Stimulated activated CD4-positive, alpha-beta T cell treated with anti-CD3 and anti-CD28 coated beads, TNF-alpha, amount 100 ng/mL, for 4 hours (primary cell): ENCODE measurements at places on chromosomes 1 and 21.

GRCh38 chr1:4523551-4523950, 130.9 kb upstream of the AJAP1 start:
- DNase-seq: no peak

DNA sequence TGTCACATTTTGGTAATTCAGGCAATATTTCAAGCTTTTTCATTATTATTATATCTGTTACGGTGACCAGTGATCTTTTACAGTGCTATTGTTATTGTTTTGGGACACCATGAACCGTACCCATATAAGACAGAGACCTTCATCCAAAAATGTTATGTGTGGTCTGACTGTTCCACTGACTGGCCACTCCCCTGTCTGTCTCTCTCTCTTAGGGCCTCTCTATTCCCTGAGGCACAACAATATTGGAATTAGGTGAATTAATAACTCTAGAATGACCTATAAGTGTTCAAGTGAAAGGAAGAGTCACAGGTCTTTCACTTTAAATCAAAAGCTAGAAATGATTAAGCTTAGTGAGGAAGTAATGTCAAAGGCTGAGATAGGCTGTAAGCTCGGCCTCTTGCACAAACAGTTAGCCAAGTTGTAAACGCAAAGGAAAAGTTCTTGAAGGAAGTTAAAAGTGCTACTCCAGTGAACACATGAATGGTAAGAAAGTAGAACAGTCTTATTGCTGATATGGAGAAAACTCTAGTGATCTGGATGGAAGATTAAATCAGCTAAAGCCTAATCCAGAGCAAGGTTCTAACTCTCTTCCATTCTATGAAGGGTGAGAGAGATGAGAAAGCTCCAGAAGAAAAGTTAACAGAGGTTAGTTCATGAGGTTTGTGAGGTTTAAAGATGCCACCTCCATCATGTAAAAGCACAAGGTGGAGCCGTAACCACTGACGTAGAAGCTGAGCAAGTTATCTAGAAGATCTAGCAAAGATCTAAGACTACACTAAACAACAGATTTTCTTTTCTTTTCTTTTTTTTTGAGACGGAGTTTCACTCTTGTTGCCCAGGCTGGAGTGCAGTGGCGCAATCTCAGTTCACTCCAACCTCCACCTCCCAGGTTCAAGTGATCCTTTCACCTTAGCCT, 19.7 kb upstream of the DIPK1A start:
- DNase-seq: no peak

- no peak for DNase-seq
Observed at GRCh38 chr21:37767984-37768383, 148.3 kb downstream of the KCNJ6 start.

DNA sequence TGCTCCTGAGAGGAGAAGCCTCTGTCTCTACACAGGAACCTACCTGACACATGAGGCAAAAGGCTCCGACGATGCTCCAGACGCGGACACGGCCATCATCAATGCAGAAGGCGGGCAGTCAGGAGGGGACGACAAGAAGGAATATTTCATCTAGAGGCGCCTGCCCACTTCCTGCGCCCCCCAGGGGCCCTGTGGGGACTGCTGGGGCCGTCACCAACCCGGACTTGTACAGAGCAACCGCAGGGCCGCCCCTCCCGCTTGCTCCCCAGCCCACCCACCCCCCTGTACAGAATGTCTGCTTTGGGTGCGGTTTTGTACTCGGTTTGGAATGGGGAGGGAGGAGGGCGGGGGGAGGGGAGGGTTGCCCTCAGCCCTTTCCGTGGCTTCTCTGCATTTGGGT, 3.9 kb upstream of the ACKR1 start:
- DNase-seq: no peak

GRCh38 chr1:75487399-75487798, 123.5 kb downstream of the SLC44A5 start:
- DNase-seq: no peak

DNA sequence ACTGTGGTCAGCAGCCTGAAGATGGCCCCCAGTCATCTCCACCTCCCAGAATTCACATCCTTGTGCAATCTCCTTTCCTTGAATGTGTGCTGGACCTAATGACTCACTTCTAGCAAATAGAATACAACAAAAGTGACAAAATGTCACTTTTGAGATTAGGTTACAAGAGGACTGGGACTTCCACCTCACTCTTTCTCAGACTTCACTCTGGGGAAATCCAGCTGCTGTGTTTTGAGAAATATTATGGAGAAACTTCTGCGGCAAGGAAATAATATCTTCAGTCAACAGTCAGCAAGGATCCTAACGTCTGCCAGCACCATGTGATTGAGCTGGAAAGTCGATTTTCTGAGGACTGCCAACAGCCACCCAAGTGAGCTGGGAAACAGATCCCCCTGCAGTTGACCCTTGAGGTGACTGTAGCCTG, 70.5 kb upstream of the GADD45A start:
- DNase-seq: no peak

GRCh38 chr1:196678510-196678884, 26.7 kb downstream of the CFH start:
- DNase-seq: no peak

GRCh38 chr1:213127074-213127473, 76.0 kb downstream of the RPS6KC1 start:
- no peak for DNase-seq

GRCh38 chr1:59029411-59030167, 245.7 kb upstream of the JUN start:
- no peak for DNase-seq
